ENCODE measurements at places on chromosomes 4 and X. TPM values are rescaled to one million over a fixed set of nuclear protein-coding genes. Genes with fewer than 3 reads are reported as not detected.

Gene NSUN7
- not detected for total RNA-seq

Gene VCX3B
- total RNA-seq, result not detected

Gene SUPT20HL2
- total RNA-seq, result not detected

Gene NAAA
- 46.3 TPM for total RNA-seq

Gene PPP4R3C
- total RNA-seq, result not detected

Gene PLK4
- total RNA-seq, result 37.6 TPM

Gene FAM9C
- not detected for total RNA-seq

Gene ZCCHC12
- total RNA-seq, result not detected

Gene UGT2A3
- total RNA-seq, result not detected

Gene FLNA
- 1,051 TPM for total RNA-seq

Gene PQBP1
- total RNA-seq, result 99.5 TPM

Gene ARFIP1
- total RNA-seq, result 13.1 TPM

Gene RPS6KA6
- 0.38 TPM for total RNA-seq

Gene PARM1
- 0.04 TPM for total RNA-seq
